ENCODE measurements at places on chromosomes 6 and 20. TPM values are rescaled to one million over a fixed set of nuclear protein-coding genes. Genes with fewer than 3 reads are reported as not detected.
A peak's percentile ranks its signal among the peaks of the same experiment; 100 is the strongest.

CST4 gene
- total RNA-seq, result not detected

RAET1L gene
- not detected for total RNA-seq

RBCK1 gene
- 71.9 TPM for total RNA-seq

SASH1 gene
- total RNA-seq, result 19.2 TPM

OPRL1 gene
- 0.46 TPM for total RNA-seq

CLPSL2 gene
- total RNA-seq, result not detected

DNA sequence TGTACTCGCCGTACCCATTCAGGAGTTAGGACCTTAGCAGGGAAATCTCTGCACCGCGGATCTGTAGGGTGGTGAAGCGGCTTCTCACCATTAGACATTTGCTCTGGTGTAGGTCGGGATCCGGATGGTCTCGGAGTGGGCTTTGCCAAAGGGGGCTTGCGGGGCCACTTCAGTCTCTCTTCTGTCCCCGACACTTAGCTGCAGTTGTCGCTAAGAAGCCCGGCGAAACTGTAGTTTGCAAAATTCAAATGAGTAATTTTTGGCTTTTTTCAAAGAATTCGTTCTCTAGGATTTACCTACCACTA is 433 bp downstream of the QRSL1 start:
- peak overlapping the region; percentile 91 for H3K4me3 ChIP-seq
- peaks cover 7% of the 10 kb centered on the region for H3K4me1 ChIP-seq

GRCh38 chr6:102411796-102412195 is 1018.3 kb downstream of the GRIK2 start:
- no peaks in the 10 kb centered on the region for H3K36me3 ChIP-seq
- no peak overlapping the region for H3K4me3 ChIP-seq
- DNase-seq, result no peak

DNA sequence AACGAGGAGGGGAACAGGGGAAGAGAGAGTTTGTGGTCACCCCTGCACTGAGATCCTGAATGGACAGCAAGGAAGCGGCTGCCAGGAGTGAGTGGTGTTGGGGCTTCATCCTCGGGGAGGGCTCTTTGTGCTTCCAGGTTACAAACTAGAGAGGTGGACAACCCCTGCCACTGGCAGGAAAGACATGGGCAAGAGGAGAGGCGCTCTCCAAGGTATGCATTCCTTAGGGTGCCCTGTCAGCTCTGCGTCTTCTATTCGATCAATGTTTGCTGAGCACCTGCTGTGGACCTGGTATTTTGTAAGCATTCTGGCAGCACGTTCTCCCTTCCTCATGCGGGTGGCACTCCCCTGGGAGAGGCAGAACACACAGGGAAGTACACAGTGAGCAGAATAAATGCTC is 93.6 kb downstream of the CDH4 start:
- H3K27ac ChIP-seq, result no peak overlapping the region
- peaks cover 49% of the 10 kb centered on the region for H3K27me3 ChIP-seq
- no peak for DNase-seq
- peaks cover 12% of the 10 kb centered on the region for H3K4me1 ChIP-seq
- no peak overlapping the region for H3K4me3 ChIP-seq

GRCh38 chr20:5718896-5719595 is 31.2 kb upstream of the SHLD1 start:
- no peaks in the 10 kb centered on the region for H3K36me3 ChIP-seq
- H3K4me1 ChIP-seq, result no peaks in the 10 kb centered on the region
- H3K27ac ChIP-seq, result no peak overlapping the region
- no peak overlapping the region for H3K4me3 ChIP-seq

DNA sequence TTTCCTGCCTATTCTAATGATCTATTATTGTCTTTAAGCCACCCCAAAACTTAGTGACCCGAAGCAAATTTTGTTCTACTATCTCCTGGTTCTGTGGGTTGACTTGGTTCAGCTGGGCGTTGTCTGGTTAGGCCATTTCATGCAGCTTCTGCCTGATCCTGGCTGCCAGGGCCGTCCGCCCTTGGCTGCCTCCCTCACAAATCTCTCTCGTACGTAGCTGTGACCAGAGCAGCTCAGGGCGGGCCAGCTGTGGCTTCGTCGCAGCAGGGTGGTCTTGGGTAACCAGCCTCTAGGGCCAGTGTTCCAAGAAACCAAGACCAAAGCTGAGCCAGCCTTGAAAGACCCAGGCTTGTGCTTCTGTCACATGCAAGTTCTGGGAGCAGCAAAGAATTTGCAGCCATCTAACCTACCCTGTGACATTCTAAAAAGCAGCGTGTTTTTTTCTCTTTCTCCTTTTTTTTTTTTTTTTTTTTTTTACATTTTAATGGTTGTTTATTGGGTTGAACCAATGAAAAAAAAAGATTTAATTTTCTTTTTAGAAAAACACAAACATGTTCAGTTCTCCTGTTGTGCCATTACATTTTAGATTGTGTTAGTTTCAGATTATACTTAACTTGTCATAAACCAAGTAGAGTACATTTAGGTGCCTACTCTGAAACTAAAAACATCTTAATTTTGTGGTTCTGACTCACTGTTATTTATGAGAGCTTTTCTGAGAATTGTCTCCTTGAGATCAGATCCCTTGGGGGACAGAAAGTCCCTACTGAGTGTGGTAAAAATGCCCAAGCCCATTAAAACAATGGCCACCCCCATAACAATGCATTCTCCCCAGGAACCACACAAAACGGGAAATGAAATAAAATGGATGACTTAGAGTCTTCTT is 83.9 kb downstream of the ZDHHC14 start:
- no peaks in the 10 kb centered on the region for H3K27me3 ChIP-seq
- H3K36me3 ChIP-seq, result no peaks in the 10 kb centered on the region
- H3K4me3 ChIP-seq, result no peak overlapping the region
- no peak overlapping the region for H3K27ac ChIP-seq
- peak; percentile 78 for DNase-seq

DNA sequence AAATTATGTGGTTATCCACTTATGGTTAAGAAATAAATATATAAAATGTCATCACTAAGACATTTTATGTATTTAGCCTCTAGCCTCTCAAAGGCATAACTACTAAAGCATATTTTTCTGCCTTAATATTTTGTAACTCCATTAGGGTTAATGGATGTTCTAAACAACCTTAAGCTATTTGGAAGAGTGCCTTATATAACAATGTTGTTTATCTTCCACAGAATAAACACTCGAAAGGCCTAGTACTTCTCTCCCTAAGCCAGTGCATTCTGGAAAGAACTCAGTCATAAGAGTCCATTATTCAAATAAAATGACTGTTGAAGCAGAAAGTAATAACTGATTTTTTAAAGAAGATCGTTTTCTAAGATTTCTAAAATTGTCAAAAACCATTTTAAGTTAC is 15.0 kb upstream of the PRIM2 start:
- no peak overlapping the region for H3K27ac ChIP-seq
- no peaks in the 10 kb centered on the region for H3K36me3 ChIP-seq
- H3K27me3 ChIP-seq, result no peaks in the 10 kb centered on the region
- peaks cover 12% of the 10 kb centered on the region for H3K4me1 ChIP-seq

DNA sequence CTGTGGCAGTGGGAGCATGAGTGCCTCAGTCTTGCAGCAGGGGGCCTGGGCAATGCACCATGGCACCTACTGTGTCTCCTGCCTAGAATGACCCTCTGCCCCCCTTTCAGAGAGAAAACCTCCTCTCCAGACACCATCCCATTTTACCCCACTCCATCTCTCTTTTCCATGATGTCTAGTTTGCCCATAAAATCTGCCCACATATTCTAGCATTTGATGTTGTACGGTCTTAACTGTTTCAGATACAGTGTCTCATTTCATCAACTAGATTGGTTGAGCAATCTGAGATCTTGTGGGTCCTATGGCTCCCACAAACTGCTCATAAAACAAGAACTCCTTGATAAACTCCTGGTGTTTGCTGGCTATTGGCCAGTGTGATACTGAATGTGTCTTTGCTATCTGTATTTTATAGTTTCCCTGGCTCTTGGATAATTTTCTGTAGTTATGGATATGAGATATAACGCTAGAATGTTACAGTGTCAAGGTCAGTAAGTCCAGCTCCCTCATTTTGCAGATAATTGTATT is 8.1 kb downstream of the PNPLA1 start:
- no peaks in the 10 kb centered on the region for H3K36me3 ChIP-seq
- no peak overlapping the region for H3K4me3 ChIP-seq
- no peak for DNase-seq
- H3K27ac ChIP-seq, result no peak overlapping the region
- H3K4me1 ChIP-seq, result no peaks in the 10 kb centered on the region
- no peaks in the 10 kb centered on the region for H3K27me3 ChIP-seq

GRCh38 chr6:15184441-15184861 is 61.4 kb upstream of the JARID2 start:
- no peak overlapping the region for H3K4me3 ChIP-seq
- peak overlapping the region; percentile 65 for H3K27ac ChIP-seq

DNA sequence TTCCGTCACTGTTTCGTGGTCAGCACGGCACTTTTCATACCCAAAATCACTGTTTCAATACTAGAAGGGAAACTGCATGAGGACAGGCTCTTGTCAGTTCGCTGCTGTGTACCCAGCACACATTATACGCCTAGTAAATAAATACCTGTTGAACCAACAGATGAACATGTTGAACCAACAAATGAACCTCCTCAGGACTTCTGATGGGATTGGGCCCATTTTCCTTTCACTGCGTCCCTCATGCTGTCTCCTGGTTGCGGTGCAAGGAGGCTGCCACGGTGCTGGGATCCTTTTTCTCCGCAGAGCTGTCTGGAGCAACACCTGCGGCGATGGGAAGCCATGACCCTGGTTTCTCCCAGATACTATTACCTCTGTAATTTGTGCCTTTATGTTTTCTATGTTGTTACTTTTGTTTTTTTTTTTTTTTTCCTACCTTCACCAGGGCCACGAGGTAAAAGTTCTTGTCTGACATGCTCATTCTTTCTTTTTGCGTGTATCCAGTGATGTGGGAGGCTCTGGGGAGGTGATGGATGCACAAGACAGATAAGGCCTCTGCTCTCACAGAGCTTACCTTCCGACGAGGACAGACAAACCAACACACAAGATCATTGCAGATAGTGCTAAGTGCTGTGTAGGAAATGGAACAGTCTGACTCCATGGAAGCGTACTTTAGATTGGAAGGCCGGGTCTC is 1.1 kb downstream of the VAPB start:
- H3K4me1 ChIP-seq, result peaks cover 10% of the 10 kb centered on the region
- peak overlapping the region; percentile 86 for H3K4me3 ChIP-seq
- peaks cover 4% of the 10 kb centered on the region for H3K36me3 ChIP-seq
- peak overlapping the region; percentile 98 for H3K27ac ChIP-seq
- H3K27me3 ChIP-seq, result no peaks in the 10 kb centered on the region

All from A673 (cell line).